ENCODE measurements at places on chromosomes 12 and 14. TPM values are rescaled to one million over a fixed set of nuclear protein-coding genes. Genes with fewer than 3 reads are reported as not detected.

Gene SPIC
- not detected for polyA plus RNA-seq

Gene RTN1
- polyA plus RNA-seq: 3.5 TPM

DNA sequence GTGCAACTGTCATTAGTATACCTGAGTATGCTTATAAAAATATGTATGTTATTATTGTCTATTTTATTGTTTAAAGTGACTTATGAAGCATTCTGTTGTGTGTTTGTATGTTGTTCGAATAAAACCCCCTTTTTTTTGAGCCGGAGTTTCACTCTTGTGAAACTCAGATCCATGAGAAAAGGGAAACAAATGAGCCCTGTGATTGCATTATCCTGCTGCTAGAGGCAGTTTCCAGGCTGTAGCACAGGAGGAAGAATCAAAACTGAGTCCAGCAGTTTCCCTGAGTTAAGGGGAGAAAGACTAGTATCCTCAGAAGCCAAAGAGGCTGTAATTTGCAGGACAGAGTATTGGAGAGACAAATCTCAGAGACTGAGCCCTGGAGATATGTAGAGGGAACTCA, 12.5 kb downstream of the SGPP1 start:
- no peak for DNase-seq

DNA sequence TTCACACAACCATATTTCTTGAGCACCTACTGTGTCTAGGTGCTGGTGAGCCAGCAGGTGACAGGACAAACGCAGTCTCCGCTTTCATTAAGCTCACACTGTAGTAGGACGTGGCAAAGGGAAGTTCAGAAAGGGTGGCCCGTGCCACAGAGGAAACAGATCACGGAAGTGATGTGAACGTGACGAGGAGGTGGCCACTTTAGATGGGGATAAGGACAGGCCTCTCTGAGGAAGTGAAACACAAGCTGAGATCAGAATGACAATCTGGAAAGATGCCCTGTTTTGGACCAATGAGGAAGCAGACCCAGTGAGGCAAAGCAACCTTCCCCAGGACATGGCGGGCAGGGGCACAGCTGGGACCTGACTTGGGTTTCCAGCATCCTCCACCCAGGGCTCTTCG, 127.4 kb upstream of the PRMT8 start:
- DNase-seq: no peak

Gene NID2
- polyA plus RNA-seq: 122 TPM

DNA sequence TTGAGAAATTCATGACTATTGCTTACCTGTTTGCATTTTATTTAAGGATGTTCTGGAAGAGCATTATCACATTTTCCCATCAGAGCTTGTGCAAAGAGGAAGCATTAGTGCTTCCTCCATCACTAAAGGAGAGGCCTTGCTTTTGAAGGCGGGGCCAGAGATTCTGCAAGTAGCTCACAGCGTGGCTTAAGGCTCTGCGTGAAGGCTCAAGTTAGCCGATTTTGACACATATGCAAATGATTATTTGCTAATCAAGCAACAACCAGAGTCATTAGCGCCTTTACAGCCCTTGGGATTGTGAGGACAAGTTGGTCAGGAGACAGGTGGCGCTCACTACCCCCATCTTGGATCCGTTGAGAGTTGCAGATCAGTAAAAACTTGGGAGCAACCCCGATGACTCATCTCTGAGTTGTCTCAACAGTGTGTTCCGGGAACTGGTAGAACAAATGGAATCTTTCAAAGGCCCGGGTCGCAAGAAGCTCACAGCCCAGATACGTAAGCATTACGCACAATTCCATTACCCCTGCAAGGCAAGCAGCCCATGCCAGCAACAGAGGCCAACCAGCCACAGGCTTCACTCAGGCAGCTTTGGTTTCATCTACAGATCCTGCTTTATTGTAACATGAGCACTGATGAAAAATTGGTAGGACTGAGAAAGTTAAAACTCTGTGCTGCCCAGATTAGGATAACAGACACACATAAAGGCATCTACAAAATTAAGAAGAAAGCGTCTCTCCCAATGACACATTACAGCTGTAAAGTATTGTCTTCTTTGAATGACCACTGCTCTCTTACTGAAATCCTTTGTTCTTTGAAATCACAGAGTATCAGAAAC, 34.9 kb upstream of the SPTSSA start:
- DNase-seq: peak; percentile 39

- DNase-seq: no peak
These were observed 39.4 kb downstream of the IFNG-AS1 start for GRCh38 chr12:68028647-68029046.

- DNase-seq: no peak
These were observed 192.8 kb downstream of the GRIN2B start for GRCh38 chr12:13788626-13789025.

Gene RARG
- polyA plus RNA-seq: 36.6 TPM

DNA sequence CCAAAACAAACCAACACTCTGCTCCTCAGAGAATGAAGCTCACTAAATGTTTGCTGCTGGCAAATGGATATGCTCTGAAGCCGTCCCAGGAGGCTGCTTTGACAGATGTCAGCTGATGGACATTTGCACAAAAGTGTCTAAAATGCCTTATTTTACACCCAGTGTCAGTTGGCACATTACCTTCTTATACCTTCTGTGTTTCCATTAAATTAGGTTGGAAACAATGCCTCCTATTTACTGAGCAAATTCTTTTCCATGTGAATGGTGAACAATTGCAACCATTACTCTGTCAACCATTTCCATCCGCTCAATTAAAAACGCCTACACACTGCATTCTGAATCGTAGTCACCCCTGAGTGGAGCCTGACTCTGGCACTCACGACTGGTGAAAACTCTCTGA, 1679.9 kb upstream of the FLRT2 start:
- no peak for DNase-seq

GRCh38 chr14:83085725-83086124, 1552.1 kb upstream of the SEL1L start:
- no peak for DNase-seq

- no peak for DNase-seq
These were observed 4.1 kb upstream of the RHOJ start for GRCh38 chr14:63200035-63200740.

Gene RERG
- 35.9 TPM for polyA plus RNA-seq

Gene NKX2-1
- polyA plus RNA-seq: not detected

Gene SLC7A7
- 125 TPM for polyA plus RNA-seq

DNA sequence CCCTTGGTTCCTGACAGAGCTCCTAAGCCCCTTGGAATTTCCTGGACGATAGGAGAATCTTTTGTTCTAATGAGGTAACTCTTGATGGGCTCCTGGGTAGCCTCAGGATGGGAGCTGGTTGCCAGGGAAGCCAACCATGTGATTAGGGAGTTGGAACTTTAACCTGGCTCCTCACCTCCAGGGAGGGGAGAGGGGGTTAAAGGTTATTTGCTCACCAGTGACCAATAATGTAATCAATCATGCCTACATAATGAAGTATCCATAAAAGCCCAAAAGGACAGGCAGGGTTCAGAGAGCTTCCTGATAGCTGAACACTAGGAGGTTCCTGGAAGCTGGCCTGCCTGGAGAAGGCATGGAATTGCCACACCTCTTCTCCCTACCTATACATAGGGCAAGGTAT, 6.2 kb upstream of the CNOT2 start:
- no peak for DNase-seq

GRCh38 chr12:2806700-2807099, 5.8 kb upstream of the ITFG2 start:
- DNase-seq: no peak

Gene CERS5
- polyA plus RNA-seq: 71.0 TPM

All from renal cortex interstitium (tissue), 15 donors.